ENCODE measurements at places on chromosomes 7 and 10.

DNA sequence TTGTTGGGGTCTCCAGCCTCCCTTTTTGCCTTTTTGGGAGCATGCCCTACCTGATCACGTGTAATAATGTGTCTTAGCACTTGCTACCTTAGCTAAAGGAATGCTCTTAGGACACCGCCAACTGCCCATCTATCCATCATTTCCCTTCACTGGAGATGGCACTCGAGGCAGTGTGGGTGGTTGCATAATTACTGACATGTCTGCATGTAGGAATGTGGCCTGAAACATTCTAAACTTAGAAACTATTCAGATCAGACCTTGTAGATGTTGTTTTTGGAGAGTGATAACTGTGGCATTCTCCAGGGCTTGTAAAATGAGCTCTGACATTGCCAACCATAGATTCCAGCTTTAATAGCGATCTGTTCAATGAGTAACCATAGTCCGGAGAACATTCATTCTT lies 365.8 kb downstream of the BBS9 start:
- DNase-seq, result no peak

DNA sequence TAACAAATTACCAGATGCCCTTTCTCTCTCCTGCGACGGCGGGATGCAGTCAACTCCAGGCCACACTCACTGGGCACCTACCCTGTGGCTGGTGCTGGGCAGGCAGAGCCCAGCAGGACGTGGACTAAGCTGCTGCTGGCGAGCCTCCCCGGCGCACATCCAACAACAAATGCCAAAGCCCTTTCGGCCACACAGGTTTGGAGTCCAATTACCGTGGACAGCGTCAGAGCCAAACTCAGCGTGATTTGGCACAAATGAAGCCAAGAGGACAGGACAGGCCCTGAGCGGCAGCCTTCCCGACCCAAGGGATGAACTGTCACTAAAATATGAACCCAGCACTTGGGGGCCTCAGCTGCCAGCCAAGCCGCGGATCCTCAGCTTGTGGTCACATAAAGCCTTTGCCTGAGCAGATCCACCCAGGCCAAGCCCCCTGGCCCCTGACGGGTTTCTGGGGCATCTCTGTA lies 28.4 kb downstream of the DAGLB start:
- DNase-seq, result no peak

- DNase-seq, result no peak
Measured at GRCh38 chr7:14973712-14974428, 71.3 kb upstream of the DGKB start.

GRCh38 chr10:97356918-97357317 lies 22.4 kb upstream of the FRAT2 start:
- DNase-seq, result no peak

DNA sequence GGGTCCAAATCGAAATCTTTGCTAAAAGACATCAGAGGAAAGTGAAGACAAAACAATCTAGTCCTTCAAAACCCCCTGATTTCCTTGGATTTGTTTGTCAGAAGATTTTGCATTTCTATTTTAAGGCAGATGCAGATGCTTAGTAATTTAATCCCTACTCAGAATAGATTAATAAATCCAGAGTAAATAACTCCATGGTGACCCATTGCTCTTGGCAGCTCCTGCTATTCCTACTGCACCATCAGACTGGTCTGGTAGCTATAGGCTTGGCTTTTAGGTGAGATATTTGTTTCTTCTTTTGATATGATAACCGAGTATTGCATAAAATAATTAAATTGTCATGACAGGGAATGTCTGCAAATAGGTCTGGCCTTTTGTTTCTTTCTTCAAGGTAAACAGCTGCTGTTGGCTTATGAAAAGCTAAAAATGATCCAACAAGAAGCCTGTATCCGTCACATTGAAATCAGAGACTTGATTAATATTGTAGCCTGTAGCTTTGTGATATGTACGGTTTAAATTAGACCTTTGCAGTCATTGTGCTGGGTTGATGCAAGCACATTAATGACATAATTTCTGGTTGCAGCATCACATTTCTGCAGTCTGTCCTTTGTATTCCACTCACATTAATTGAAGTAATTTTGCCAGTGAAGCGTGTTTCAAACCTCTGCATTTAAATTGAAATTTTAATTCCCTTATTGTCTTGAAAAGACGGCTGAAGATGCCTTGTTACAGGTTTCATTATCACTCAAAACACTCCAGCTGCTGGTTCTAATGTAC lies 40.7 kb downstream of the EXOC4 start:
- DNase-seq, result no peak

GRCh38 chr7:14158111-14158510 lies 168.6 kb upstream of the ETV1 start:
- no peak for DNase-seq

GRCh38 chr7:139844779-139845442 lies 15.8 kb downstream of the TBXAS1 start:
- DNase-seq, result no peak

DNA sequence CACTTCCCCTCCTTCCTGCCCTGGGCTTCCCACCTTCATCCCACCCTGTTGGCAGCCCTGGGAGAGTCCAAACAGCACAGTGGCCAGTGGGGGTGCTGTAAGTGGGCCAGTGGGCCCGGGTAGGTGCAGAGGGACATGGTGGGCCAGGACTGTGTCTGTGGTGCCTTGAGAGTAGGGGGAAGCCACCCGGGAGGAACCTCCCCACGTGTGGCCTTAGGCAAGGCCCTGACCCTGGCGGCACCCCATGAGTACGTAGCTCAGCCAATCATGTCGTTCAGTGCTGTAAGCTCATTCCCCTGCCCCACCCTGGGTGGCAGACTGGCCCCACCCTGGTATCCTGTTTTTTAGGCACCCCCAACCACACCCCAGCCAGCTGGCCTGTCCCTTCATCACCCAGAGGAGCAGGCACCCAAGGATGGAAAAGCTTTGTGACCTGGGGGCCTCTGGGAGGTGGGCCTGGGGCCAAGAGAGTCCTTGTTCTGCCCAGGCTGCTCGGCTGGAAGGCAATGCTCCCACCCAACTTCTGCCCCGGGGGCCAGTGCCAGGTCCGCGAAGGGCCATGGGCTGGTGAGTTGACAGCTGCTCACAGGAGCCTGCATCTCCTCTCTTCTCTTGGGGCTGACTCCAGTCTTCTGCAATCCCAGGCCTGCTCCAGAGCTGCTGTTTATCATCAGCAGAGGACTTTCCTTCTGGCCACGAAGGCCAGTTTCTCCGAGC lies 41.6 kb downstream of the TSPAN15 start:
- no peak for DNase-seq

- peak; percentile 50 for DNase-seq
Measured at GRCh38 chr7:30726296-30727006, 25.5 kb upstream of the INMT start.

GRCh38 chr7:150383710-150384397 lies 4.7 kb downstream of the ZNF775 start:
- DNase-seq, result no peak

- no peak for DNase-seq
Measured at GRCh38 chr7:79504607-79505389, 51.3 kb upstream of the MAGI2 start.

GRCh38 chr10:112122827-112123226 lies 60.7 kb downstream of the GPAM start:
- no peak for DNase-seq

DNA sequence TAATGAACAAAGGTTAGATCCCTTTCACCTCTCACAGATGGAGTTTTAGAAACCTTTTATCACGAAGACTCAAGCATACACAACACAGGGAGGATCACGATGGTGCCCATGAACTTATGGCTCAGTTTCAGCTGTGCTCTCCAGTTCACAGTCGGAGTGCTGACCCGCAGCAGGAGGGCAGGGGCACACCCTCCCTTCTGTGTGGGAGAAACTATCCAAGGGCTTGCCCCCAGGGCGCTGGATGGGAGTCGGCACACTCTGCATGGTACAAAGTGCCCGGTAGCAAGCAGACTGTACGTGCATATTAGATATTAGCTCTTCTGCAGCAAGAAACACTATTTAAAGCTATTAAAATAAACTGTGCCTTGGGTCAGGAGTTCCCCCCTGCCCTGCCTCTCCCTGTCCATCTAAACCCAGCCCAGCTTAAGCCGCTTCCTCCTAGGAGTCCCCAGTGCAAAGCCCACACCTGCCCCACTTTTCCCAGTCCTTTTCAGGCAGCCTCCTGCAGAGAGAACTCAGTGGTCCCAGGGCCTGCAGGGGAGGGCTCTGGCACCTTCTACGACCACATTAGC lies 76.5 kb downstream of the CHST15 start:
- DNase-seq, result no peak

DNA sequence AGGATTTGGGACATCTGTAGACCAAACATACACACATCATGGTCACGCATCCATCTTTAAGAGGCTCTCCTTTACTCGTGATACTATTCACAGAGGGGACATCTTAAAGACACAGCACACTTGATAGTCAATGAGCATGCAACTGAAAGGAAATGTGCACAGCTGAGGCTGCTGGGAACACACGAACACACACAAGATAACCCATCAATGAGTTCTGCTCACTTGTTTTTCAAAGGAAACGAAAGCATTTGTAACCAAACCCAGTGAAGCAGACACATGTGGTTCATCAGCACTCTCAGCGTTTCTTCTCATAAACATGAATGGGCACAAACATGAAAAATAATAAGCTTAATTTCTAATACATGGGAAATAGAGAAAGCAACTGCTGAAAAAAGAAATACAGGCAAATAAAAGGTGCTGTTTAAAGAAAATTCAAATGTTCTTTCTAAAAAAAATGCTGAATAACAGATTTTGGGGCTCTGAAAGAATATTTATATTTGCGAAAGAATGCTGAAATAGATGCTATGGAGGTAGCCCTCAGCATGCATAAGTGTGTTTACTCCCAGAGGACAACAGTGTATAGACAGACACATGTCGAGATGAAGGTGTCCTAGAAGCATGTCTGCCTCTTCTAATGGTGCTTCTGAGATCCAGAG lies 59.7 kb upstream of the LAMB4 start:
- DNase-seq, result no peak
